ENCODE measurements at places on chromosomes 16 and 17.

GRCh38 chr17:62631936-62632924, 4.8 kb downstream of the MRC2 start:
- DNase-seq, result no peak

- DNase-seq, result no peak
Observed at GRCh38 chr16:49602201-49602975, 228.8 kb downstream of the C16orf78 start.

DNA sequence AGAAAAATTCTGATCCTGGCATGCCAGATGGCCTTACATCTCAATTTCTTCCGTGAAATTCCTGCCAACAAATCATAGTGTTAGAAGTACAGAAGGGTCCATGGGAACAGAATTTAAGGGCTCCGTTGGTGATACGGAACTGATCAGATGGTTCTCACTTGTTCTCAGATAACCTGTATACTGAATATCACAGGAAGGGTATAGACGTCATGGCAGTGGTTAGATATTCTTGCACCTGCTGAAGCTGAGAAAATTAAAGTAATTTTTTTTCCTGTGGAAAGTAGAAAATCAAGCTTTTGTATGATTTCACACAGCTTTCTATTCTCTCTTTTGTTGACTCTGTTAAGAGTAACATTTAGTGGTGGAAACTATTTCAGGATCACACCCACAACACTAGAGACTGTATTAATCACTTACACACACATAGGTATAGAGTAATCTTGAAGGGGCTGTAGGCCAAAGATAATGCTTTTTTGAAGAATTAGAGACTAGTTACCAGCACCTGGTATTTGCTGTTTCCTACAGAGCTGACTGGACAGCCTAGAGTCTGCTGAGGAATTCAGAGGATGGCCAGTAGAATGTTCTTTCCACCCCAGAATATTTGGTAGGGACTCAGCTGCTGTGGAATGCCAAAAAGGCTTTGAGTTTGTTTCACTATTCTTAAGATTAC, 7.5 kb downstream of the TENT4B start:
- no peak for DNase-seq

DNA sequence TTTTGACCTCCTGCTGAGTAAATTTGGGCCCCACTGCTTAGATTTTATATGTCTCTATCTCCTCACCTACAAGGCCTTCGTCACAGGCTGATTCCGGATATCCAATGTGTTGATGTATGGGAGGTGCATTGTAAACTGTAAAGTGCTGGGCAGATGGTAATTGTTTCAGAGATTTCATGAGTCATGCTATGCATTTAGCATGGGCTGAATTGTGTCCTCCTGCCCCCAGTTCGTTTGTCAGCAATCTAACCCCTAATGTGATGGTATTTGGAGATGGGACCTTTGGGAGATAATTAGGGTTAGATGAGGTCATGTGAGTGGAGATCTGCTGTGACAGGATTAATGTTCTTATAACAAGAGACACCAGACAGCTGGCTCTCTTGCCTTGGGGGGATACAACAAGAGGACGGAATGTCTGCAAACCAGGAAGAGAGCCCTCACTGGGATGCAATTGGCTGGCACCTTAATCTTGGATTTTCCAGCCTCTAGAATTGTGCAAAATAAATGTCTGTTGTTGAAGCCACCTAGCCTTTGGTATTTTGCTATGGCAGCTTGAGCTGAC, 101.8 kb upstream of the NLRP1 start:
- DNase-seq, result no peak

GRCh38 chr16:53054670-53055485, at the start of gene CHD9:
Gene CHD9 (plus strand): TSS chr16:53054991. CDS start chr16:53156090, 101,099 bp downstream.
- peak; percentile 69 for DNase-seq

DNA sequence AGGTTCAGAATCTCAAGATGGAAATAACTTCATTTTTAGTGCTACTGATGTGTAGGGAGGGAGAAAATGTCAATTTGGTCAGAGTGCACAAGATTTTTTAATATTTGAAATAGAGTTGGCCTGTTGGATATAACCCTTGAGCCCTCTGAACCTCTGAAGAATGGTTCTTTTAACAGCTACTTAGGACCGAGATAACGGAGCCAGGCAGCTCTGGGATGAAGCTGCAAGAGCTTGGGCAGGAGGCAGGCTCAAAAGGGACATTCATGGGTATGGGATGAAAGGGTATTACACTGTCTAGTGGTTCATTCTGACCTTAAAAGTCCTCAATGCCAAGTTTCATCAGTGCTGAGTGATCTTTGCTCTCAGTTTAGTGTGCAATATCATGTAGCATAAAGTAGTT, 111.4 kb upstream of the CPHXL start:
- DNase-seq, result no peak

DNA sequence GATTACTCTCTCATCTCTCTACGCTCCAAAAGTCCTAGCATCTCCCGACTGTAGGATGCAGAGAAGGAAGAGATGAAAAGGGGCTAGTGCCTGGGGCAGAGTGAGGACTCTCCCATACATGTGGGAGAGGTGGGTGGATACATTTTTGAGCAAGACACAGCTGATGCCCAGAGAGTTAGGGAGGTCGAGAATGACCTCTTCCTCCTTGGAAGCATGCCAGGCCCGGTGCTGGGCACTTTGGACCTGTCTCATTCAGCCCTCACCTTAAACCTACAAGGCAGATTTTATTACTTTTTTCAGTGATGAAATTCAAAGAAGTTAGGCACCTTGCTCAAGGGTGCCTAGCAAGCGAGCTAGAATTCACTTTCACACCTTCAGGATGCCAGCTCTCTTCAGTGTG, 38.2 kb downstream of the WSCD1 start:
- DNase-seq, result no peak

Data from activated T-helper 2 cell treated with anti-CD3 and anti-CD28 coated beads, Interferon-gamma antibody, Interleukin-2, Interleukin-4, amounts not matched to agents 10 μg/mL and 5 μg/mL and 100 μg/mL, durations not matched to agents 14 hours and 24 hours and 36 hours (primary cell).